Activated naive CD4-positive, alpha-beta T cell treated with anti-CD3 and anti-CD28 coated beads for 36 hours (primary cell): ENCODE measurements at places on chromosomes 1 and 21.

DNA sequence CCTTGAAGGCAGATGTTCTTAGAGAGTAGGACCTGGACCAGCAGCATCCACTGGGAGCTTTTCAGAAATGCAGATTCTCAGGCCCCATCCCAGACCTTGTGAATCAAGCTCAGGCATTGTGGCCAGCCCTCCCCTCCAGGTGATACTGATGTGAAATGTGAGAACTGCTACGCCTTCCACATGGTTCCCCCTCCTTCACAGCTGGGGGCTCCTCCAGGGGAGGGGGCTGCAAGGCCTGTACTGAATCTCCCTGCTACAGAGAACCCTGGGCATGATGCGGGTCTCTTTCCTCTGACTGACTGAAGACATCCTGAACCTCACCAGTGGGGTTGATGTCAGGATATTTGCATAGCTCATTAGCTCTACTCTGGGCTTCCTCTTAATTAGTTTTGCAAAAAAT, 141.8 kb upstream of the CSF3R start:
- no peak for DNase-seq

DNA sequence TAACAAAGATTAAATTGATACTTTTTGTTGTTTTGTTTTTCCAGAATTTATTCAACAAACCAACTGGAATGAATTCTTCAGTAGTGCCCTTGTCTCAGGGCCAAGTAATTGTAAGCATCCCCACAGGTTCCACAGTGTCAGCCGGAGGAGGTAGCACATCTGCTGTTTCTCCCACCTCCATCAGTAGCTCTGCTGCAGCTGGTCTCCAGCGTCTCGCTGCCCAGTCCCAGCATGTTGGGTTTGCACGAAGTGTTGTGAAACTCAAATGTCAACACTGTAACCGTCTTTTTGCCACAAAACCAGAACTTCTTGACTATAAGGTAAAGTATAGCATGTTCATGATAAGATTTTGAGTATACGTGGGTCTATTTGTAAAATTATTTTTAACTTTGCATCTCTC, 118.5 kb downstream of the ZMYM4 start:
- DNase-seq: no peak

DNA sequence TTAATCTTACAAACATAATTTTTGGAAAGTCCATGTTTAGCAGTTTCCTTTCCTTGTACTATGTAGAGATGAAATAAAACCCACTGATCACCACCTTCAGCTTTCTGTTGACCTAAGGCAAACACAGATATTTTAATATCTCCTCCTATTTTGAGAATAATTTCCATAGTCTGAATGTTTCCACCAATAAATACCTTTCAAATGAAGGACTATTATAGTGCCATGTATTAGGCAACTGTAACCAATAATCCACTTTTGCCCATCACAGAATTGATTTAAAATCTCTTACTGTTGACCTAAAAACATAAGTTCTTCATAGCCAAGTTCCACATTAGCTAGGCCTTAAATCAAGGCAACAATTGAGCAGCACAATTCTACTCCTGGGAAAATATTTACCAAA, 1.8 kb downstream of the CDC42BPA start:
- DNase-seq: no peak

- no peak for DNase-seq
Observed at GRCh38 chr1:9297831-9298230, 5.1 kb downstream of the SPSB1 start.

GRCh38 chr1:214551436-214552173, at the start of gene PTPN14:
Gene PTPN14 (minus strand): TSS chr1:214551602. CDS start chr1:214464803, 86,799 bp downstream.
- peak; percentile 31 for DNase-seq

- DNase-seq: no peak
Observed at GRCh38 chr1:83762416-83762815, 236.5 kb downstream of the TTLL7 start.

GRCh38 chr1:45221716-45222115, 15.3 kb upstream of the ZSWIM5 start:
- DNase-seq: no peak

DNA sequence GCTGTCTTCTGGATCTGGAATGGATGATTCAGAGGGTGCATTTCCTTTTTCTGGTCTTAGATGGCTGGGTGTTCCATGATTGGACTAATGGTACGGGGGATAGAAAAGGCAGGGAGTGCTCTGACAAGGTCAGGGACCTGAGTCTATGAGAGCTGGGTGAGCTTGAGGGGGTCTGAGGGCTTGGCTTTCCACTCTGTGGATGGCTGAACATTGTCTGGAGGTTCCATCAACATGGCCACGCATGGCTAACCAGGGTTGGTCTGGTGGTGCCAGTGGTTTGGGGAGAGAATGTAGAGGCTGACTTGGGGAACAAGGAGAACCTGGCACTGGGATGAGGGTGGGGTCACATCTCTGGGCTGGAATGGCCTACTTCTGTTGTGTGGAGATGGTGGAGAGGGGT, 41.5 kb upstream of the TSPAN2 start:
- DNase-seq: no peak

- peak; percentile 65 for DNase-seq
Observed at GRCh38 chr1:27632387-27633297, 2.3 kb downstream of the FGR start.

- no peak for DNase-seq
Observed at GRCh38 chr1:108556066-108556465, 3.8 kb upstream of the EEIG2 start.

GRCh38 chr1:155218854-155219591, 10.5 kb downstream of the MTX1 start:
- peak; percentile 41 for DNase-seq

- no peak for DNase-seq
Observed at GRCh38 chr1:19070197-19070651, 113.7 kb upstream of the IFFO2 start.

- no peak for DNase-seq
Observed at GRCh38 chr21:29271927-29272333, 26.8 kb upstream of the BACH1 start.
